ENCODE measurements at places on chromosomes 4 and X.

GRCh38 chrX:153821066-153821465, 9.3 kb downstream of the PDZD4 start:
- no peak for DNase-seq

DNA sequence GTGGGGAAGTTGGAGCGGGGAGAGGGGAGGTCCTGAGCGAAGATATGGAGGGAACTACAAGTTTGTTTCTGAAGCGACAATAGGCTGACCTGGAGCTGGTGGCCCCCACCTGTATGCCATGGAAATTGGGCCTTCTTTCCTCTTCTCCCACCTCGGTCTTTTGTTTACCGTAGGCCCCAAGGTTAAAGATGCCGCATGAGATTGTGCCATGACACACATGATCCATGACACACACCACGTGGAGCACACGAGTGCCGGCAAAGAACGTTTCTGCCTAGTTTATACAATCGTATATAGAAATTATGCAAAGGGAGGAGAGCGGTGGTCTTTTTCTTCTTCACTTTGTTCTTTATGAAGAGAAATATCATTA, 408 bp downstream of the TMEM33 start:
- no peak for DNase-seq

DNA sequence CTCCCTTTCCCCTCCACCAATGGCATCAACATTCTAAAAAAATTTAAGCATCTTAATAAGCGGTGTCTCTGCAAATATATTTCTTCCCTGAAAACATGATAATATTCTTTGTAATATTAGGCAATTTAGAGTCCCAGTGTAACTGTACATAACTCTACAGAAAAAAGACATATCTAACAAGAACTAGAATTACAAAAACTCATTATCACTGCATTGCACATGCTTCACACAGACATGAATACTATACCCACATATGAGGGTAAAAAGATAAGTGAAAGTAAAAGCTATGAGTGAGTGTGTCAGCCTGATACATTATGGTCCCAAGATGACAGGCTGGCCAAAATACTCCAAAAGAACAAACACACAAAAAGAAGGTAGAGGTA, 2.4 kb upstream of the FGB start:
- DNase-seq: no peak

DNA sequence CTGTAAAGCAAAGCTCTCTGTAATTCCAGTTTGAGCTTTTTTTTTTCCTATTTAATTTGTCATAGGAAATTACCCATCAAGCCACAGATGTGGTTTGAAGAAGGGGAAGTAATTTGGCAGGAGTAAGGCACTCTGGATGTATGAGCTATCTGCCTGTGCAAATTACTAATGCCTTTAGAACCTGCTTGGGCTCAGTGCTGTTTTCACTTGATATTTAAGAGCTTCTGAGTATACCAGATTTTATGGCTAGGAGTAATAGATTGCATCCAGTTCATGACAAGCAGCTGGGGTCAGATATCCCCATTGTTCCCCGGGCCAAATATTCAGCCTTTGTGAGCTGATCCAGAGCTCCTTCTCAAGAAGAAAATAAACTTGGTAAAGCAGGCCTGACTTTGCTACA, 89.1 kb downstream of the DCAF8L2 start:
- DNase-seq: no peak

GRCh38 chr4:168832763-168833575, 177.1 kb downstream of the CBR4 start:
- DNase-seq: peak; percentile 21

- DNase-seq: no peak
These were observed 12.8 kb downstream of the HERC3 start for GRCh38 chr4:88604978-88605678.

DNA sequence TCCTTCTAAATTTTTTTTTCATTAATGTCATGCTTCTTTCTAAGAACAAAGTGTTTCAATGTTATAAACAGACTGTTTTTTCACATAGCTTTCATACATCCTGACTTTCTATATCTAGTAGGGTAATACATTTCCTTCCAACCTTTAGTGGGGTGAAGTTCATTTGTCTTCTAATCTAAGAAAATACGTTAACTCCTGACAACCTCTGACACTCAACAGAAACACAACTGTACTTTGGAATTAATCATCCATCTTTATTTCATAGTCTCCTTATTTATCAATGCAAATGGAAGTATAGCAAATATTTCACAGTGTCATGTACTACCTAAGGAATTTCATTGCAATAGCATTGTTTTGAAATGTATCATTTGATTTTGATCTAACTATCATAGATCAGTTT, 2.7 kb upstream of the MTTP start:
- no peak for DNase-seq

GRCh38 chr4:129140521-129140920, 44.6 kb downstream of the C4orf33 start:
- no peak for DNase-seq

- no peak for DNase-seq
These were observed 11.4 kb downstream of the BANK1 start for GRCh38 chr4:101801958-101802357.

Measured in NCI-H82 (cell line).